ENCODE measurements at places on chromosomes 7 and 10.

DNA sequence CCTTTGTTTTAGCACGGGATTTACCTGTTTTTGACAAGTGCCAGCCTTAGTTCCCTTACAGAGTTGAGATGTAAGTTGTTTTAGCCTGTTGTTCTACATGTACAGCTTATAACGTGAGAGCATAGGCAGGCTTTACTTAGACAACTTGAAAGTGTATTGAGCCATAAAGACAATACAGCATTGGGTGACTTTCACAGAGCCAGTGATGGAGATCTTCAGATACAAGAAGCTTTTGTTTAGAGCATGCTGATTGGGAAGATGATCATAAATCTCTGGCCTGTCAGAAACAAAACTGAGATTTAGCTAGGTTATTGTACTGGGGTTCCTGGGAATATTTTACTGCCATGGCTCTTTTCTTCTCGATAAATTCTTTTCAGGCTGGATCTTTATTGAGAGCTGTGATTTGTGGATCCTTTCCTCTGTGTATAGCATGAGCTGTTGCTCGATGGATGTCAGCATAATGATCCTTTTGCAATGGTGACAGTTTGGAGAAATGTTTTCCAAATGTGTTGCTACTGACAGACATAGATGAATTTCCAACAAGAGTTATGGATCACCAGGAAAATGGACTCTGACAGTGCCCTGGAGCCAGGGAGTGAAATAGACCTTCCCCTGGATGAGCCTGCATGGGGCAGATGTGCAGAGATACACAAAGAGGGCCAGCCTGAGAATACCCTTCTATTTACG is 30.2 kb downstream of the LHFPL3 start:
- no peak for DNase-seq

- no peak for DNase-seq
Measured at GRCh38 chr7:30065746-30066145, 37.5 kb downstream of the PLEKHA8 start.

DNA sequence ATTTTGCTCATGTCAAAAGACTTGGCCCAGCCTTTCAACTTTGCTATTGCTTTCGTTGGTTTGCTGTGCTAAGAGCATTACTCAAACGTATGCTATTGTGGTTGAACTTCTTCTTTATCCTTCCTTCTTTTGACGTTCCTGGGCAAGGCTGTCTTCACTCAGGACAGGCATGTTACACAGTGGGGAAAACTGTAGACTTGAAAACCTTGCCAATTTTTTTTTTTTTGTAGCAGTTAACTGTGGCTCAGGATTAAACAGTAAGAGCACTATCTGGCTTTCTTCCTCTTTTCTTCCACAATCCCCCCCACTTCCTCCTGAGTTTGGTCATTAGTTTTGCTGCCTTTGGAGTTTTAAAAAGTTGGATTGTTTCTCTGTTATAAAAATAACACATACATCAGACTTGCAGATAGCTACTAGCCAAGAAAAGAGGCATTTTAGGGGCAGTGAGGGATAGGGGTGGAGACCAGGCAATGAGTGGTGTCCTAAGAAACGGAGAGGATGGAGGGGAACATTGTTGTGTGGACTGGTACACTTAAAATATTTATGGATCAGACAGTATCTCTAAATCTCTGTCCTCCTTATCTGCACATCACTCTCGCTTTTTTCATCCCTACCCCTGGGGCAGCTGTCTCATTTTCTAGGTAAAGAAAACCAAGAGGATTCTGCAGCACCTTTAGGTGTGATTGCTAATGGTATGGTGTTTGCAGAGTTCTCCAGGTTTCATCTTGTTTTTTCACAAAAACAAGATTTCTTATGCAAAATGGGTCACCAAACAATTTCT is 181.7 kb downstream of the LRMDA start:
- DNase-seq, result no peak

DNA sequence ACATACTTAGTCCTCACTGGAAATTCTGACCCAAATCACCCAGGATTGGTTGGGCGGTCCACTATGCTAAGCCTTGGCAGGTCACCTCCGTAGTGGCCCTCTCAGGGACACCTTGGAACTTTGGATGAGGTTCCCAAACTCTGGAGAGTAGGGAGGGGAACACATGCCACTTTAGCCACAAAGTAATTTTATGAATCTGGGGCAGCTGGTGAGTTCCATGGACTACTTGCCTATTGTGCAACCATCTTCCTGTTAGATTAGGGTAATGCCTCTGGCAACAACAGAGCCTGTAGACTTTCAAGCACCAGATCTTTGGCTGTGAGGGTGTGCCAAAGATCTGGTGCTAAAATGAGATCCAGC is 77.7 kb downstream of the ITGB8 start:
- peak; percentile 45 for DNase-seq

GRCh38 chr10:116744163-116744753 is 1.9 kb upstream of the HSPA12A start:
- DNase-seq, result no peak

DNA sequence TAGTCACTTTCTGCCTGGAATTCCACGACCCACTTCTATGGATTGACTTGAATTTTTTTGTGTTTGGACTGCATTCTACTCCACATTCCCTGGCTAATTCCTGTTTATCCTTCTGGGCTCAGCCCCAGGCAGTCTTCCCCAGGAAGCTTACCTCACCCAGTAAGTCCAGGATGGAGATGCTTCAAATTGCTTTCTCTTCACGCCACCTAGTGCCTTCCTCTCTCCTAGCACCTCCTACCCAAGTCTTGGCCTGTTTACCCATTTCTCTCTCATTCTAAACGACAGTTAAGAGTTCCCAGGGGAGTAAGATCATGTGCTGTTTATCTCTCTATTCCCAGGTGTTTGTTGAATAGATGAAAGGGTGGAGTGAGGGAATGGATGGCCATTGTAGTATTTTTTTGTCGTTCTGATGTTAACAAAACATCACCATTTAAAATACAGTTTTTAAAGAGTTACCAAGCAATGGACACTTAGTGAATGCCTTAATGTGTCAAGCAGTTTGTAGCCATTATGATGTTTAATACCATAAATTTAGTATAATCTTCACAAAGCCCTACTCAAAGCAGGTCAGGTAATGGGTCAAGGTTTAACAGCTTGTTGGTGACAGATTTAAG is 45.5 kb upstream of the TARP start:
- DNase-seq, result peak; percentile 79

DNA sequence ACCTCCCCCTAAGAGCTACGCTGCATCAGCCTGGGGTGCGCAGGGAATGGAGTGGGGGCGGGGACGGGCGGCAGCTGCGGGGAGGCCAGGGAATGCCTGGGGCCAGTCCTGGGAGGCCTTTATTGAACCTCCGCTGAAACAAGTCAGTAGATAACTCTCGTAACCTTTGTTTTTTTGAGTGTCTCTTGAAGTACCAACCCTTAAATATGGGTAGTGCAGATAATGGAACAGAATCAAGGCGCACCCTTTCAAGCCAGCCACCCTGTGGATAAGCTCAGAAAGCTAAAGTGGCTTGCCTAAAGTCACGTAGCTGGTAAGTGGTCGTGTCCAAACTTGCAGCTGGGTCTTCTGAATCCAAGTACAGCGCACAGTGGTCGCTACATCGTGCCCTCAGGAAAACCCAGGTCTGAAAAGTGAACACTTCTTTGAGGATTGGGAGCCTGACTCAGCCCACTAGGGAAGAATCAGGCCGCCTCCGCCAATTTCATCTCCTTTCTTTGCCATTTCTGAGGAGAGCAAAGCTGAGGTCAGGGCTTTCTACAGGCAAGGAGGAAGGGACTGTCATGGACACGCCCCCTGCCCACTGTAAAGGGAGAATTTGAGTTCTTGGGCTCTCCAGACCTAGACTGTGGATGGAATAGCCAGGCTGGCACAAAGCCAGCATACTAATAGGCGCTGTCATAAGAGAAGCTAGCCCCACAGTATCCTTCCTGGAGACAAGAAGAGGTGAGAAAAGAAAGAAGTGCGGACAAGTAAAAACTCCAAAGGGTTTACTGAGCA is 3.2 kb upstream of the EGR2 start:
- DNase-seq, result no peak

GRCh38 chr7:105102557-105103352 is 88.8 kb downstream of the KMT2E start:
- DNase-seq, result no peak
